DMS153 (cell line): ENCODE measurements at places on chromosomes 2 and 18.

- no peak for DNase-seq
Observed at GRCh38 chr2:18648161-18648560, 58.8 kb upstream of the NT5C1B start.

DNA sequence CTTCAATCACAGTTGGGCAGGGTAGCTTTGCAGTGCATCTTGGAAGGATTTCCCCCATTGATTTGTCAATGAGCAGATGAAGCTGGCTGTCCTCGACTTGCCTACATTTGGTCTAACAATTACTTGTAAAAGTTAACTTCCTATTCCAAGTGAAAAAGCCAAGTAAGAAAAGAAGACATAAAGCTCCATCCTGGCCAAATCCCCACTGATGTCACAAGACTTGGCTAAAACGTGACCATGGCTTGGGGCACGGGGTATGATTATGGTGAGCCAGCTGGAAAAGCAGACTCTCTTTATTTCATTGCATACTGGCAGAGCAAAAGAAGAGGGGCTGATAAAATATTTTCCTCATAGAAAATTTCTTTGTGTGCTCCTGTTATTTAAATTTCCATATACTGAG lies 25.4 kb upstream of the PID1 start:
- DNase-seq = no peak

DNA sequence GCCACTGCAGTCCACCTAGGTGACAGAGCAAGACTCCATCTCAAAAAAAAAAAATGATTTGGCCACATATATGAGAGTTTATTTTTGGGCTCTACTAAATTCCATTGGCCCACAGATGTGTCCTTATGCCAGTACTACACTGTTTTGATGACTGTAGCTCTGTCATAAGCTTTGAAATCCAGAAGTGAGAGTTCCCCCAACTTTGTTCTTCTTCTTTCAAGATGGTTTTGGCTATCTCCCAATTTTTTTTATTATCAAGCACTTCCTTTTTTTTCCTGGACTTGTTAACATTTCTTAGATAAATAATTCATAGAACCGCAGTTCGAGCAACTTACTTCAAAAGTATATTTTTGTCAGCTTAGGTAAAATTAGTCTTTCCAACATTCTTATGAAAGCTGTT lies 96.9 kb downstream of the TSHZ1 start:
- DNase-seq = no peak

DNA sequence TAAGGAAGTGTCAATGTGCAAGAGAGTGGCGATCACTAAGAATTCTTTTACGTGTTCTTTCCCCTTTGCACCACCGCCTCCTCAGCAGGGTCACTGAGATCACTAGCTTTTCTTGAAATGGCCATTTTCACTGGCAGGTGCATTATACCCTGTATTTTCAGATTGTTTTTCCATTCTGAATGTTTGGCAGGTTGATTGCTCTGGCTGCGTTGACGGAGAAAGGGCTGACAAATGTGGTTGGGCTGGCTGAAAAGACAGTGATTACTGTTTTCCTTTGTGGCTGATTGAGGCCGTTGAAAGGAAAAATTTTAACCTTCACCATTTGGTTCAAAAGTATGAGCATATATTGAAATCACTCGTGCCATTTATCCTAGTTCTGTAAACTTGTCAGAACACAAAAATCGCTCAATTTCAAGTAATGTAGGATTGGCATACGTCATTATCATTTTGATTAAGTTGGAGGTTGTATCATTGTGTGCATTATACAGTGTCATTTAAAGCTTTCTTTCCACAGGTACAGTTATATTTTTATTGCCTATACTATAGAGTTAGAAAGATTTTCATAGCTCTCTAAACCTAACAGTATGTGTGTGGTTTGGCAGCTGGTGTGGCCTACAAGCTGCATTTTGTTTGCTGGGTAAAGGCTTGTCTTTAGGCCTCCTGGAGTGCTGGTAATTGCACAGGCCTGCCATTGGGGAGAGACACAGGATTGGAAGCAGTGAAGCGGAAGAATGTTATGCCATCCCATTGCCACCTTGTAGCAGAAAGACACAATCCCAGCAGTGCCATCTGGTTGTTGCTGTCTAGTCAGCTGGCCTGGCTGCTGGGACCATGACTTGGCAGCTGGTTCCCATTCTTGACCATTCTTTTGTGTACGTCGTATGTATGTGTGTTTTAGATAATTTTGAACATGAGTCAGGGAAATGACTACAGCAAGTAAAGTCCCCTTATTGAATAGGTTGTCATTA lies 36.7 kb downstream of the DYNC1I2 start:
- DNase-seq = peak; percentile 83

DNA sequence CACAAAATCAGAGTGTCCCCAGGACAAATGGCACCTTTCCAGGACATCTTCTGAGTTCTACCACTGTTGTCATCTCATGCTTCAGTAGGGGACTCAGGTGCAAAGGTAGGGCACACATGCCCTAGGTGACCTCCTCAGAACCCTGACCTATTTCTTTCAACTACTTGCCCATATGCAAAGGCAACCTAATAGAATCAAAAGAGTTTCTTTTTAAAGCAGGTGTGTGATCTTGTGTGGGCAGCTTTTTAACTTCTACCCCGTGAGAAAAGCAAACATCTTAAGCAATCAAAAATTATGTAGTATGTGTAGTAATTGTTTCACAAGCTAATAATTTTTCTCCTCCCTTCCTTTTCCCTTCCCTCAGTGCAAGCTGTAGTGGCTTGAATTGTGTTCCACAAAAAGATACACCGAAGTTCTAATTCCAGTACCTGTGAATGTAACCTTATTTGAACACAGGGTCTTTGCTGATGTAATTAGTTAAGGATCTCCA lies 333.1 kb downstream of the RND3 start:
- no peak for DNase-seq

DNA sequence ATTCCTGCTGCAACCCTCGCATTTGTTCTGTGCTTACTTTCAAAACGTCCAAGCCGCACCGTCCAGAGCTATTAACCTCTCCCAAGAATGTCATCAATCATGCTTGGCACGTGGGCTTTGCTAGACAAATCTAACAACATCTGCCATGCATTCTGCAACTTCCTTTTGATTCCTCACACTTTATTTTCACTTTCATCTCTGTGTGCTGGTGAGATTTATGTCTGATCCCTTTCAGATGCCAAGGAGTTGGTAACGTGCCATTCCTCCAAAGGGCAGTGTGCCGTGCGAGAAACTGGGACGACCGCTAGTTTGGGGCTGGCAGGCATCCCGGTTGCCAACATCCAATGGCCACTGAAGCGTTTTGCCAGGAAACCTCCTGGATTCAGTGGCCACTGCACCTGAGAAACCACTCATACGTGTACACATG lies 230.0 kb upstream of the PARD3B start:
- DNase-seq = no peak
